NT2/D1 (cell line): ENCODE measurements at places on chromosomes 7 and 10.
A peak's percentile ranks its signal among the peaks of the same experiment; 100 is the strongest.

GRCh38 chr10:130242513-130242912 lies 106.3 kb downstream of the GLRX3 start:
- DNase-seq: peak; percentile 5

DNA sequence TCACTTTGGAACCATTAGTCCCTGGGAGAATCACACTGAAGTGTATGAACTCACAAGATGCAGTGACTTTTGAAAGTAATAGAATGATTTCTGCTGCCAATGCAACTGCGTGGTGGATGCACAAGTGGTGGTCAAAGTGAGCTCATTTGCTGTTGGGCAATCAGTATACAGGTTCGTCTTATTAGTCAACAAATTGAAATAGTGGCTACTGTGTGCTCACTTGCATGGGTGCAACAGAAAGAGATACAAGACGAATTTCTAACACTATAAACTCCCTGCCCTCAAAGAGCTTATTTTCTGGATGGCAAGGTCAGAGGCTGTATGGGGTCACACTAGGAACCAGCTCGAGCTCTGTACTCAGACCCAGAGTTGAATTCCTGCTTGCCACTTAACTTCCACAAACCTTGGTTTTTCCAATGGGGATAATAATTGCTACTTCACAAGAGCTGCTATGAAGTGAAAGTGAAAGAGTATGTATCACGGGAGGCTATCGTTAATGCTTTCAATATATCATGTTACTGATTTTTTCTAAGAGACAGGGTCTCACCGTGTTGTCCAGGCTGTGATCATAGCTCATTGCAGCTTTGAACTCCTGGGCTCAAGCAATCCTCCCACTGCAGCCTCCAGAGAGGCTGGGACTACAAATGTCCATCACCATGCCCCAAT lies 8.3 kb upstream of the BCL7B start:
- no peak for DNase-seq

- no peak for DNase-seq
Observed at GRCh38 chr10:78972160-78972946, 96.4 kb upstream of the ZMIZ1 start.

GRCh38 chr10:15227611-15228372 lies 59.3 kb upstream of the NMT2 start:
- DNase-seq: no peak

DNA sequence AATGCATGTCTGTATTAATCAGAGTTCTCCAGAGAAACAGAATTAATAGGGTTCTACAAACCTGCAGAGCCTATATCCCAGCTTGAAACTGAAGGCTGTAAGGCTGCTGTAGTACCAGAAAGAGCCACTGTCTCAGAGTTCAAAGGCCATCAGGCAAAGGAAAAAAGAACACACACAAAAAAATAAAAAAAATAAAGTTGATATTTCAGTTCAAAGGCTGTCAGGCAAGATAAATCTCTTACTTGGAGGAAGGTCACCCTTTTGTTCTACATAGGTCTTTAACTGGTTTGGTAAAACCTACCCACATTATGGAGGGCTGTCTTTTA lies 12.0 kb upstream of the TMEM26 start:
- no peak for DNase-seq

GRCh38 chr7:66205741-66206090 lies 582 bp downstream of the TPST1 start:
- no peak for DNase-seq

DNA sequence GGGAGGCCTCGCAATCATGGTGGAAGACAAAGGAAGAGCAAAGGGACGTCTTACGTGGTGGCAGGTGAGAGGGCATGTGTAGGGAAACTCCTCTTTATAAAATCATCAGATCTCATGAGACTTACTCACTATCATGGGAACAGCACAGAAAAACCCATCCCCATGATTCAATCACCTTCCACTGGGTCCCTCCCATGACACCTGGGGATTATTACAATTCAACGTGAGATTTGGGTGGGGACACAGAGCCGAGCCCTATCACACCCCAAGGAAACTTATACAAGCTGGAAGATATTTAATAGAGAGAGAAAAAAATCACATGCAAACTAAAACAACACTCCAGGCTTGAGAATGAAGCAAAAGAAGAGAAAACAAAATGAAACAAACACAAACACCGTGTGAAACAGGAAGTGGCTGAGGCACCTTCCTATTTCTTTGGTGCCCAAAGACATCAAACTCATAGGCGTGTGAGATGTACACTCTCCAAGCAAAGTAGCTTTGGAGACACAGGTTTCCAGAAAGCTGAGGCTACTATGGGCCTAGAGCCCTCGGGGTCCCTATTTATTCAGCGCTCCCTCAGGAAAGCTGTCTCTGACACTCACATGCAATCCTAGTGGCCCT lies 97.2 kb downstream of the PRKCQ start:
- no peak for DNase-seq

DNA sequence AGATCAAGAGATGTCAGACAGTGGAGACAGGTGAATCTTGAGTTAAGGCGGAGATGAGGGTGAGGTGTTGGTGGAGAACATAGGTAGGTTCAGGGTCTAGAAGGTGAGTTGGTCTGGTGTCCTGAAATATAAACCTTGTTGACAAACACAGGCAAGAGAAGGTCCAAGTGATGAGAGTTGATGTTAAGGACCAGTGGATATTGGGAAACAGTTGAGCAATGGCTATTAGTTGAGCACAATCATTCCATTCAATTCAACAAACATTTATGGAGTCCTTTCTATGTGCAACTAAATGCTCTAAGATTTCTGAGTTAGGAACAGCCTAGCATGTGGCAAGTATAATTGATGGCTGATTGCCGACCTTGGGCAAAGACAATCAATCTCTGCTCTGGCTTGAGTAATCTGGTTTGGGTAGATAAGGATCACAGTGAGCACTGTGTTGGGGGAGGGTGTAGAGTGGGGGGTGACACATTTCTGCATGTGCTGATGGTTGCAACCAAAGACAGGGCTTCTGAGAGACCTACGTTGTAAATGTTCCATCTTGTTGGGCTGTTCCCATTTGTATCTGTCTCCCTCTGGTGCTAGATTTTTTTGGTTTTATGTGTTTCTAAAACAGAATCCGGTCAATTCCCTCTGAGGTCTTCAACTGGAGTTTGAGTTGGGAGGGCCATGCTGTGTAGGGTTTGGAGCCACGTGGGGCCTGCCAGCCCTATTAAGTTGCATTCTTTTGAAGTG lies 201.1 kb downstream of the BAMBI start:
- no peak for DNase-seq

DNA sequence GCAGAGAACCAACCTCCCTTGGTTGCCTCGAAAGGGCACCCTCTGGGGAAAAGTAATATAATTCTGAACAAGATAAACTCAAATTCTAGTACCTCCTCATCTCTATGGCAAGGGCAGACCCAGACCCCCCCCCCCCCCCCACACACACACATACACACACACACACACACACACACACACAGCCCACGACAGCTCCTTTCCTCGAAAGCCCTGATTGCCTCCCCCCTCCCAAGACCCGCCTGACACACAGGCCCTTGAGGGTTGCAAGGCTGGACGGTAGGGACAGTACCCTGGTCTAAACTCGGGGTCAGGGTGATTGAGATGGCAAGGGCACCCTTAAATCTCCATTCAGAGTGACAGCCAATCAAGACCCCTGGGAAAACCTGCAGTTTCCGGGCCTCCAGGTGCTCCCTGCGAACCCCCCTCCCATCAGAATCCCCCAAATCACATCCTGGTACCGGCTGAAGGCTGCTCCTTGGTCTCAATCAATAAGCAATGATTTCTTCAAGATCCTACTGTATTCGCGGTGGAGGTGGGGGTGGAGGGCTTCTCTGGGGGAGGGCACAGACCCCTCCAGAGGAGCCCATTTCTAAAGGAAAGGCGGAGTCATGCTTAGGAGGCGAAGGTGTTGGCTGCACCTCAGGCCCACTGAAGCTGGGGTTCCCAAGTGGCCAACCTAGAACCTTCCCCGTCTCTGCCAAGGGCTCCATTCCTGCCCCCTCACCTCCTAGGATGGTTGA lies 100.7 kb downstream of the HIP1 start:
- no peak for DNase-seq

DNA sequence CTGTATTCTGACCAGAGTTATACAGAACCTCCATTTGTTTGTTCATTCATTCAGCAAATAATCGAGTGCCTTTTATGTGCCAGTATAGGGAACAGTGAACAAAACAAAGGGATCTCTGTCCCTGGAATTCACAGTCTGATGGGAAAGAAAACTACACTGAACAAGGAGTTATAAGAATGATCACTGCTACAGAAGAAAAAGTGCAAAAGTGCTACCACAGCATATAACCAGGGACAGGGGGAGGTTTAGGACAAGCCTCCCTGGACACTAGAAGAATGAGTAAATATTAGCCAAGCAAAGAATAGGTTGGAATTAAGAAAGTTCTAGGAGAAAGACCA lies 4.2 kb downstream of the CLDN12 start:
- DNase-seq: no peak

GRCh38 chr7:148688526-148688925 lies 10.2 kb upstream of the CUL1 start:
- DNase-seq: no peak

GRCh38 chr10:91035650-91036292 lies 114.9 kb upstream of the ANKRD1 start:
- no peak for DNase-seq

GRCh38 chr10:36351159-36351558 lies 709.1 kb upstream of the FZD8 start:
- no peak for DNase-seq

DNA sequence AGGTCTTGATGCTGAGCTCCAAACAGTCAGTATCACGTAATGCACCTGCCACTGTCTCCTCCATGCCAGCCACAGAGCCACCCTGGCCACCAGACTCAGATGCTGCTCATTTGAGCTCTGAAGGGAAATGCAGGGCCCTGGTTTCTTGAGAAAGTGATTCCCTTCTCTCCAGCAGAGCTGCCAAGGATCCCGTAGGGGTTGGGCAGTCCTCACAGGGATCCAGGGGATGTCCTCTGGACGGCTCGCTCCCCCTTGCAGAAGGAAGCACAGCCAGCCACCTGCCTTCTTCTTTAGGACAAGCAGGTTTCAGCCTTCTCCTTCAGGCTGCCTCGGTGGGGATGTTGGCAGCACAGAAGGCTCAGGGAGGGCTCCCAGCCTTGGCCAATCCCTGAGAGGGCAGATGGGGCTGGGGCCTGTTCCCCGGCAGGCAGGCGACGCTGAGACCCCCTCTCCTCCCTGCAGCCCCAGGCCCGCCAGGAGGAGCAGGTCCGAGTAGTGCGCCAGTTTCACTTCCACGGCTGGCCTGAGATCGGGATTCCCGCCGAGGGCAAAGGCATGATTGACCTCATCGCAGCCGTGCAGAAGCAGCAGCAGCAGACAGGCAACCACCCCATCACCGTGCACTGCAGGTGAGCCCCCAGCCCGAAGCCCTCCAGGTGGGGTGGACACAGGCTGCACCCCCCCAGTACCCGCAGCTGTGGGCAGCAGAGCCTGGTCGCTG lies 48.9 kb downstream of the MKI67 start:
- no peak for DNase-seq

- DNase-seq: no peak
Observed at GRCh38 chr7:35749556-35749955, 51.3 kb upstream of the SEPTIN7 start.

- DNase-seq: no peak
Observed at GRCh38 chr10:113894581-113894980, 40.1 kb downstream of the NHLRC2 start.

DNA sequence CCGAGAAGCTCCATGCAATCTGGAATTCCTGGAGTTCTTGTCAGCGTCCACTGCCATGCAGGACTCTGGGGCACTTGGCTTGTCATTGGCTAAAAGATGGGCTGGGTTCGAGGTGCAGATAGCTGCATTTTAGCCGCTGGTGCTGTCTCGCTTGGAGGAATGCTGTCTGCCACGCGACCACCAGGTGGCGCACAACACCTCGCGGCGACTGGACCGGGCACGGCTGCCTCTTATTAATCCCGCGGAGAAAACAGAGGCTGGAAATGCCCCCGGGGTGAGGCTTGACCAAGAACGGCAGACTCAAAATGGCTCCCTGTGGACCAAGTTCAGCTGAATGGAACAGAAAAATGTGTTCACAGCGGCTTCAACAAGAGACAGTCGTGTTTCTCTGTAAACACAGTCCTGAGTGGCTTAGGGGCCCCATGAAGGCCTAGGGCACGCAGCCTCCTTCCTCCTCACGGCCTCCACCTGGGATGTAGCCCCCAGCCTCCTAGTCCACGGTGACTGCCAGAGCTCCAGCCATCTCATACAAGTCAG lies 46.2 kb downstream of the AOC1 start:
- peak; percentile 52 for DNase-seq

GRCh38 chr7:115734641-115735040 lies 295.9 kb downstream of the TFEC start:
- no peak for DNase-seq

GRCh38 chr7:97145068-97145467 lies 27.6 kb downstream of the SDHAF3 start:
- no peak for DNase-seq

DNA sequence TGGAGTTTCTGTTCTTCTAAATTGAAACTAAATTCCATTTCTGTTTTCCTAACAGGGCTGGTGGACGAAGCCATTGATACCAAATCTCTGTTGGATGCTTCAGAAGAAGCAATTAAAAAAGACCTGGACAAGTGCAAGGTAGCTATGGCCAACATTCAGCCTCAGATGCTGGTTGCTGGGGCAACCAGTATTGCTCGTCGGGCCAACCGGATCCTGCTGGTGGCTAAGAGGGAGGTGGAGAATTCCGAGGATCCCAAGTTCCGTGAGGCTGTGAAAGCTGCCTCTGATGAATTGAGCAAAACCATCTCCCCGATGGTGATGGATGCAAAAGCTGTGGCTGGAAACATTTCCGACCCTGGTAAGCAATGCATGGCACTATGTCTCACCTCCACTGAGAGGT lies 45.6 kb downstream of the AP3M1 start:
- no peak for DNase-seq

- DNase-seq: no peak
Observed at GRCh38 chr10:59851864-59852263, 54.5 kb downstream of the CCDC6 start.

- no peak for DNase-seq
Observed at GRCh38 chr10:78299851-78300468, 266.3 kb downstream of the RPS24 start.

- no peak for DNase-seq
Observed at GRCh38 chr10:30396293-30396692, 37.7 kb upstream of the MAP3K8 start.

DNA sequence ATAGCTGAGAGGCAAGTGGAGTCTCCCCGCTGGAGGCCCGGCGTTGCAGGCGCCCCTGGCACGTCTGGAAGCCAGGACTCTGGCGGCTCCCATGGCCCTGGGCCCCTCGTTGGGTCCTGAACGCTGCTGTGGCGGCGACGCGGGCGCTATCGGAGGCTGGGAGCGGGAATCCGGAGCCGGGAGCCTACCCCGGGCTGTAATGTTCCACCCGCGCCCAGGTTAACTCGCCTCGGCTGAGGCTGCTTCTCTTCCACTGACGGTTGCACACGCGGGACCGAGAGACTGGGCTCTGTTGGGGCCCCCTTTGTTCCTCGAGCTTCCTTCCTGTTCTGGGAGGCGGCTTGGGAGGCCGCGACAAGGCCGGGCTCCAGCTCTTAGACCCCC lies 1.3 kb upstream of the HOXA5 start:
- DNase-seq: no peak

GRCh38 chr7:115749924-115750323 lies 280.6 kb downstream of the TFEC start:
- DNase-seq: no peak
